Kidney epithelial cell (primary cell): ENCODE measurements at places on chromosomes 13 and 19. TPM values are rescaled to one million over a fixed set of nuclear protein-coding genes. Genes with fewer than 3 reads are reported as not detected.

The SMIM24 gene
- 8.1 and 14.7 TPM in 2 replicates for total RNA-seq

The FFAR3 gene
- not detected in 2 replicates for total RNA-seq

The PCP2 gene
- total RNA-seq, result 0.75 TPM in 1 of 2 replicates, not detected in the other

The ZNF175 gene
- 4.9 and 5.0 TPM in 2 replicates for total RNA-seq

The AXL gene
- total RNA-seq, result 128 and 138 TPM in 2 replicates

The CEACAM20 gene
- not detected in 2 replicates for total RNA-seq

The DCT gene
- 0.08 TPM in 1 of 2 replicates, not detected in the other for total RNA-seq

The LGI4 gene
- total RNA-seq, result not detected in 2 replicates

The RFPL4A gene
- not detected in 2 replicates for total RNA-seq

The ZNF709 gene
- 0.75 and 2.0 TPM in 2 replicates for total RNA-seq

The SYNGR4 gene
- total RNA-seq, result 0.25 TPM in 1 of 2 replicates, not detected in the other

The ZNF723 gene
- not detected in 2 replicates for total RNA-seq

The PEAK3 gene
- total RNA-seq, result not detected in 2 replicates

The PTGIR gene
- 0.48 TPM in 1 of 2 replicates, not detected in the other for total RNA-seq

The POU2F2 gene
- 1.4 and 2.3 TPM in 2 replicates for total RNA-seq

The DMKN gene
- 219 and 266 TPM in 2 replicates for total RNA-seq

The SWSAP1 gene
- 2.9 and 4.0 TPM in 2 replicates for total RNA-seq

The MYO1F gene
- 0.08 and 0.21 TPM in 2 replicates for total RNA-seq

The ZNF560 gene
- 0.33 and 0.55 TPM in 2 replicates for total RNA-seq
